IMR-90 (cell line): ENCODE measurements at places on chromosomes 12 and 14.

GRCh38 chr12:127414186-127414585 lies 852.8 kb upstream of the TMEM132C start:
- DNase-seq: no peak

DNA sequence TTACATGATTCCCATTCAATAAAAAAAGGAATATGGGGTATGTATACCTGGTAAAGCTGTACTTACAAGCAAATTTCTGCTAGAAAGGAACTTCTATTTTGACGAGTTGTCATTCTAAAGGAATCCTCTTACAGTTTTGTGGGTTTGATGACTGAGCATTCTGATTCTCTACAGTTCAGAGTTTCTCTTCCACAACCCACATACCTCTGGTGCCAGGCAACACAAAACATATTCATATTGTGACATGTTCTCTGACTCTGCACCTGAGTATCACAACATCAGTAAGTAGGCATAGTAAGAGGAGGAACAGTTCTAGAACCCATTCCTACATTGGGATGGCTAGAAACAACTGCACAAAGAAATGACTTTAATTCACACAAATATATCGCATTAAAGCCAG lies 636.6 kb downstream of the MED13L start:
- peak; percentile 17 for DNase-seq

- DNase-seq: no peak
Measured at GRCh38 chr14:46451800-46452199, 199.8 kb downstream of the RPL10L start.

DNA sequence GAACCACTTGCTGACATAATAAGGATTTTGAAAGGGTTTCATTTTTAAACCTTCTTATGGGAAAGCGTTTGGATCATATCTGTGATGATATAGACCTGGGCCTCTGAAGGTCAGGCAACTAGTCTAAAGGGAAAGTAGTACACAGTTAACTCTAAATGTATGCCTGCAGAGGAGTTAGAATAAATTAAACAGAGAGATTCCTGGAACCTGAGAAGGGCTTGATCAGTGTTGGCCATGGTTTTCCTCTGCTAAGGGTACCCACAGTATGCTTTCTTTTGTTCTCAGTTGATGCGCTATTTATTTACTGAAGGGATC lies 14.4 kb upstream of the POLR3B start:
- DNase-seq: no peak

GRCh38 chr12:82926630-82927029 lies 239.9 kb downstream of the TMTC2 start:
- DNase-seq: no peak
